ENCODE measurements at places on chromosomes 2 and 18. TPM values are rescaled to one million over a fixed set of nuclear protein-coding genes. Genes with fewer than 3 reads are reported as not detected.
A peak's percentile ranks its signal among the peaks of the same experiment; 100 is the strongest.

- peaks cover 3% of the 10 kb centered on the region for H3K27me3 ChIP-seq
- H3K27ac ChIP-seq: no peak overlapping the region
- H3K4me3 ChIP-seq: no peak overlapping the region
- no peaks in the 10 kb centered on the region for H3K4me1 ChIP-seq
- no peak for DNase-seq
These were observed 852 bp upstream of the KCNH7 start for GRCh38 chr2:162839419-162839818.

DNA sequence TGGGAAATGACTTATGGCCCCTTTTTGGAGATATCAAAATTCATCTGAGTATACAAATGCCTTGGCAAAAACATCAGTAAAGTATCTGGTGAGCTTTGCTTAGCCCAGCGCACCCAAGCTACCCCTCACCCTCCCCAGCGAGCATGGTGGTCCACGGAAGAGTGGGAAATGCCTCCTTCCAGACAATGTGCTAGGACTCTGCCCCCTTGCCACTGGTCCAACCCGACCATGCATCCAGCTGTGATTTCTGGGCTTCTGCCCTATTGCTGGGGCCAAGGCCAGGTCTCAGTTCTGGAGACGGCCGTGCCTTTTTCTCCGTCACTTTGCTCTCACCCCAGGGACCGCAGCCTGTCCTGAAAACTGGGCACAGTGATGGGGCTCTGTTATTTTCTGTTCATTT, 31.8 kb upstream of the CCL20 start:
- no peak for DNase-seq
- H3K27ac ChIP-seq: no peak overlapping the region
- no peak overlapping the region for H3K4me3 ChIP-seq
- peaks cover 2% of the 10 kb centered on the region for H3K4me1 ChIP-seq
- no peaks in the 10 kb centered on the region for H3K36me3 ChIP-seq

GRCh38 chr18:70058916-70059315, 111.2 kb upstream of the CD226 start:
- H3K27ac ChIP-seq: no peak overlapping the region
- no peak overlapping the region for H3K4me3 ChIP-seq
- DNase-seq: no peak
- no peaks in the 10 kb centered on the region for H3K27me3 ChIP-seq
- peaks cover 30% of the 10 kb centered on the region for H3K36me3 ChIP-seq
- peaks cover 9% of the 10 kb centered on the region for H3K4me1 ChIP-seq

GRCh38 chr2:233418761-233419546, 64.7 kb downstream of the DGKD start:
- peak overlapping the region; percentile 85 for H3K4me3 ChIP-seq
- no peaks in the 10 kb centered on the region for H3K27me3 ChIP-seq
- H3K36me3 ChIP-seq: peaks cover under 1% of the 10 kb centered on the region
- peak overlapping the region; percentile 90 for H3K27ac ChIP-seq
- H3K4me1 ChIP-seq: peaks cover 86% of the 10 kb centered on the region

DNA sequence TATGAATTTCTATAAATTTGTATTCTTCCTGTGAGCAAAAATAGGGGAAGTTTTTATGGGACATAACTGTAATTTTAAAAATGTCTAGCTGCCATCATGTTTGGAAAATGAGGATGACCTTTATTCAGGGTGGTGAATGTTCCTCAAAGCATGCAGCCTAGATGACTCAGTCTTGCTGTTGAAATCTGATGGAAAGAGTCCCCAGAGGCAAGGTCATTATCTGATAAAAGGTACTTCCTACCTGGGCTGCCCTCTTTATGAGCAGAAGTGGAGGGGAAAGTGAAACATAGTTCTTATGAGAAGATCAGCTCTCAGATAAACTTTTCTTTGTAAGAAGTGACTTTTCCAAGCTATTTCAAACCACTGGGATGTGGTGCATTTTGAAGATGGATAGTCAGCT, 1144.7 kb upstream of the PIK3C3 start:
- no peaks in the 10 kb centered on the region for H3K36me3 ChIP-seq
- no peak for DNase-seq
- H3K27me3 ChIP-seq: no peaks in the 10 kb centered on the region
- H3K4me1 ChIP-seq: no peaks in the 10 kb centered on the region
- H3K27ac ChIP-seq: no peak overlapping the region

DNA sequence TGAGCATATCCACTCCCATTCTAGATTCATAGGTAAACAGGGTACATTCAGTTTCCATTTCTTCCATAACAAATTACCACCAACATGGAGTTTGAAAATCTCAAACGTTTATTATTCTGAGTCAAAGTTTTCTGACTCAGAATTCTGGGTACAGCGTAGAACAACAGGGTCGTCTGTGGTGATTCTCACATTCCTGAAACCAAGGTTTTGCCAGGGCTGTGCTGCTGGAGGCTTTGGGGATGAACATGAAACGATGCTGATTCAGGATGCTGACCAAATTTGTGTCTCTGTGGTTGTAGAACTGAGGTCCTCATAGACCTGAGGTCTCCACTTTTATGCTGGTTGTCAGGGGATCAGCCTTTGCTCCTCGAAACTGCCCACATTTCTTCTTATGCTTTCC, 255.7 kb downstream of the DSEL start:
- DNase-seq: no peak
- H3K27ac ChIP-seq: no peak overlapping the region
- no peaks in the 10 kb centered on the region for H3K27me3 ChIP-seq
- H3K36me3 ChIP-seq: no peaks in the 10 kb centered on the region

- H3K27ac ChIP-seq: no peak overlapping the region
- no peaks in the 10 kb centered on the region for H3K36me3 ChIP-seq
- H3K27me3 ChIP-seq: peaks cover 5% of the 10 kb centered on the region
- no peak for DNase-seq
- no peak overlapping the region for H3K4me3 ChIP-seq
- H3K4me1 ChIP-seq: no peaks in the 10 kb centered on the region
These were observed 84.9 kb downstream of the MAPK4 start for GRCh38 chr18:50644807-50645206.

MARCO gene
- total RNA-seq: not detected

DNA sequence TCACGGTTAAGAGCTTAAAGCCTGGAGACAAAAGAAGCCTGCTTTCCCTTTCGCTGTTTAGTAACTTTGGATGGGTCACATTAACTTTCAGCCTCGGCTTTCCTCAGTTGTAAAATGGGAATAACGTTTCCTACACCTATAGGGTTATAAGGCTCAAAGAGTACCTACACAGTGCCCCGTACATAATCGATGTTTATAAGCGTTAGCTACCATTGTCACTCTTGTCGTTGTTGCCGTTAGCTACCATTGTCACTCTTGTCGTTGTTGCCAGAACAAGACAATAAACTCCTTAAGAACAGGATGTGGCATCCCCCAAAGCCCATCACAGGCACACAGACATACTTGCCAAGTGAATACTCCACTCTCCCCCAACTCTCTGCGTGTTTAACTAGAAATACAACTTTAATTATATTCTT, 901 bp upstream of the MFSD6 start:
- DNase-seq: no peak
- H3K27me3 ChIP-seq: no peaks in the 10 kb centered on the region
- H3K4me1 ChIP-seq: peaks cover 14% of the 10 kb centered on the region

DNA sequence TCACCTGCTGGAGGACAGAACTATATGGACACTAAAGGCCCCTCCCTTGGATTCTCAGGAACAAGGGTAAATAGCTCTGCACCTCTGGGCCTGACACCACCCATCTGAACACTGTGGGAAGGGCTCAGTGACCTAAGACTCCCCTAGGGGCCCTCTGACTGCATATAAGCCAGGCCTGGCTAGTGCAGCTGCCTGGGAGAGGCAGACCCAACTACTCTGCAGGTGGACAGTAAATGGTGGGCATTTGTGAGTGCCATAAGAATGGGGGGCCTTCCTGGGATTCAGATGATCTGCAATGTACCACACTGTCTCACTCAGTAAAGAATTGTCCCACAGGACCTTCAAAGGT, 11.2 kb upstream of the WIPF1 start:
- no peaks in the 10 kb centered on the region for H3K27me3 ChIP-seq
- no peaks in the 10 kb centered on the region for H3K36me3 ChIP-seq
- peak overlapping the region; percentile 90 for H3K27ac ChIP-seq
- DNase-seq: no peak

DNA sequence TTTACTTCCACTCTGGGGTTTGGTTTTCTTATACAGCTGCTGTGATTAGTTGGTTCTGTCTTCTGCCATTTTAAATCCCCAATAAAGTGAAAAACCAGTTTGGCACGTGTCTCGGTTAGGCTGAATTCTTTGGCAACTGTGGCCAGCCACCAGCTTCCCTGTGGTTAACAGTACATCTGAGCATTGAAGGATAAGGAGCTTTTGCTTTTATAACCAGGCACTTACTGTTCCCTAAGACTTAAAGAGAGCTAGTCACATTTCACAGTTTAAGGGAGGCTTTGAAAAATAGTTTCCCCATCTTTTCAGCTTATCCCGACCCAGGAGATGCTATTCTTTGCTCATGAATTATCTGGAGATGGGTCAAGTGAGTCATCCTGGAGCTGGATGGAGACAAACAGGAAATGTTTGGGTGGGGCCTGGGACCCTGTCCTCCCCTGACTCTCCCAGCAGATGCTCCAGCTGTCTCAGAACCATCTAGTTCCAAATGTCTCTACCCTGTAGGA, 57.3 kb upstream of the EML6 start:
- no peak for DNase-seq
- peaks cover 5% of the 10 kb centered on the region for H3K36me3 ChIP-seq
- H3K27me3 ChIP-seq: no peaks in the 10 kb centered on the region
- H3K4me1 ChIP-seq: peaks cover 12% of the 10 kb centered on the region
- no peak overlapping the region for H3K27ac ChIP-seq
- H3K4me3 ChIP-seq: no peak overlapping the region

All from natural killer cell treated with Interleukin-12 subunit alpha and Interleukin-12 subunit beta and Interleukin-15 and Interleukin-18, amount 100 ng/mL, for 72 hours (primary cell).